ENCODE measurements at places on chromosomes 3 and 15.

- DNase-seq = no peak
These were observed 120.4 kb upstream of the MEF2A start for GRCh38 chr15:99445272-99445850.

DNA sequence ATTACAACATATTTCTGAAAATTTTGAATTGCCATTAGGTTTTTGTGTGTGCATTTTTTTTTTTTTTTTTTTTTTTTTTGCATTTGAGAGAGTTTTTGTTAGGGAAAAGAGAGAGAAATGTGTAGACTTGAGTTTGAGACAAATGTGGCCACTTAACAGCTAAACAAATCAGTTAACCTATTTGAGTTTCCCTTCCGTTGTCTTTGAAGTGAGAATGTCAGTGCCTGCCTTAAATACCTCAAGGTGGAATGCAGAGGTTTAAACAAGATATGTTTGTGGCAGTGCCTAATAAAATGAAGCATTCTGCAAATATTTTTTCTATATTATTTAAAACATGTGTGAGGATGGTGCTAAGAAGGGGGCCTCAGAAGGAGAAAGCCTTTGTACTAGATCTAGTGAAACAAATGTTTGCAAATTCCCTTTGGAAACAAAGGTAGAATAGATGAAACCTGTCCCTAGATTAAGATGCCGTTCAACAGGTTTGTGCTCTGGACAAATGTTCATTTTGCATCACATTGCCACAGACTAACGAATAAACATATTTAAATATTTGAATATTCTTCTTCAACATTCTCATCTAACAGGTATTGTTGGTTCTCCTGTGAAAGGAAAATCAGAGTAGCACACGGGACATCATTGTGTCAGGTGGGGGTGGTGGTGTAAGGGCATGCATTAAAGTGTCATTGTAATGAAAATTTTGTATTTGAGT, 80.7 kb downstream of the SATB1 start:
- no peak for DNase-seq

GRCh38 chr15:74517096-74517495, 23.9 kb upstream of the ARID3B start:
- DNase-seq = no peak

DNA sequence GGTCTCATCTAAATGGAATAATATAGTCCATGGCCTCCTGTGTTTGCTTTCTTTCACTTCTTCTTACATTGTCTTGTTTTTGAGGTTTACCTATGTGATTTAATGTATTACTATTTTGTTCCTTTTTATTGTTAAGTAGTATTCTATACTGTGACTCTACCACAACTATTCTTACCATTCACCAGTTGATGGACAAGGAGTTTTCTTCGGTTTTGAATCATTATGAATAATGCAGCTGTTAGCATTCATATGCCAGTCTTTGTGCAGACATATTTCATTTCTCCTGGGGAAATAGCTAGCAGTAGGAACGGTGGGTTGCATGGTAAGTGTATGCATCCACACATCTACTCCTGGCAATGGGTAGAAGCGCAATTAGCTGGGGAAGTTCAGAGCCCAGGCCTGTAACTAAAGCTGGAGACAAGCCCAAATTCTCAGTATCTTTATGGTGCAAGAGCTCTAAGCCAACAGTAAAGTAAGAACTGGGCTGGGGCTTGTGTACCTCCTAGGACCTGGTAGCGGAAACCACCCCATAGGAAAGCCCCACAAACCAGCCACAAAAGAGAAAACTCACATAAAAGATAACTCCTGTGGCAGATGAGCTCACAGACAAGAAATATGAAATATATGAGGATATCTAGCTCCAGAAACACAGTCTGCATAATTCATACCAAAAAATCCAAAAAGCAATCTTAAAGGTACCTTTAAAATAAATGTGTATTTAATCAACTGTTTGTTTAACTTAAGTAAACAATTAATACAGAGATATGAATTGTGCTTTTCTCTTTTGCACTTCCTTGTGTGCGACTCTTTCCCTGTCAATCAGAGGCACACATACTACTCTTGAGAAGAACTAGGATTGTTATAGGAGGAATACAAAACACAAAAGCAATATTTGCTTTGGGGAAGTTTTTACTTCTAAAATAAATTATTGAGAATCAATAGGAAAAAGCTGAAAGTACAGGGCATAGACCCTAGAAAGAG, 2.7 kb upstream of the CSTA start:
- DNase-seq = no peak

DNA sequence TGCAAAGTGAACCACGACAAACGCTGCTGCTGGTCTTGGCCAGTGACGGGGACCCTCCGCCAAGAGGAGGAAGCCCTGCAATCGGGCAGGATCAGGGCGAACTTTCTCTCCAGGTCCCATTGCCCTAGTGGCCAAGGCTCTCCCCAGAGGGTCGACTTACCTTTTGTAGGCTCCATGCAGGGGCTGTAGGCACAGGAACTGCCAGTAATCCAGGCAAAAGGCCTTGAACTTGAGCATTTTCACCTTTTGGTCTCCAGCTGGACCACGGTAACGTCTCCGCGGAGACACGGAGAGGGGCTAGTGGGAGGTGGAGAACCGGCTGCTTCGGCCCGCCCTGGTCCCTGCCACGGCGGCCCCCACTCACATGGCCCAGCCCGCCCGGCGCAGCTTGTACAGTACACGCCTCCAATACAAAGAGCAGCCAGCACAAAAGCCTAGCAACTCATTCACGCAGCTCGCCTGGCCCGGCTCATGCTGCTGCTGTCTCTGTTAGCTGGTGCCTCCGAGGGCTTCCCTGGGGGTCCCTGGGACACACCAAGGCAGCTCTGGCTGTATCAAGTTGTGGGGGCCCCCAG, 31.0 kb downstream of the IQSEC1 start:
- DNase-seq = no peak

DNA sequence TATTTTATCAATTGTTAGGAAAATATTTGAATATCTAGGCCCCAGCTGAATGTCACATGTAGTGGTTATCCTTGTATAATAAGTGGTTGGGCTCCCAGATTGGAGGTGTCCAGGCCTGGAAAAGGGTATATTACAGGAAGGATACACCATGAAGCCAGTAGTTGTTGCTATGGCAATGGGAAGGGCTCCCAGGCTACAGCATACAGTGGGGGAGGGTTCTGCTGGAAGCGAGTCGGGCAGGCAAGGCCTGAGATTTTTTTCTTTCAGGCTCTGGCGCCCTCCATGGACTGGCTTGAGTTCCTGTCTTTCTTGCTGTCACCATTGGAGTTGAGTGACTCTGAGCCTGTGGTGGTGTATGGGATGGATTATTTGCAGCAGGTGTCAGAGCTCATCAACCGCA, 8.9 kb downstream of the ECE2 start:
- peak; percentile 86 for DNase-seq

- DNase-seq = peak; percentile 16
These were observed 35.3 kb downstream of the ANXA2 start for GRCh38 chr15:60362321-60363086.

DNA sequence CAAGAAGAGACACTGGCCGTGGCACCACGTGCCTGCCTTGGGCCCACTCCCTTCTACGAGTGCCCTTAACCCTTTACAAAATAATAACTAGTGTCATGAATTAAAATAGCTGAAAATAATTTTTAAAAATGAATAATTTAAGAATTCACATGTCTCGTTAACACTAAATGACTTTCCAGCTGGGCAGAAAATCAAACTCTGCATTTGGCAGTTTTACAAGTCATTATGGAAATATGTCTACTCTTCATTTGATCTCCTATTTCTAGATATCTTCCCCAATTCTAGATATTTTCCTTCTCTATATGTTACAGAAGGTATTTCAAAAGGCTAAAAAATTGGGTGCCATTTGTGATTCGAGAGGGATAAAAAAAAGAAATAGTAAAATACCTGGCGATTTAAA, 100.2 kb downstream of the RORA start:
- no peak for DNase-seq

DNA sequence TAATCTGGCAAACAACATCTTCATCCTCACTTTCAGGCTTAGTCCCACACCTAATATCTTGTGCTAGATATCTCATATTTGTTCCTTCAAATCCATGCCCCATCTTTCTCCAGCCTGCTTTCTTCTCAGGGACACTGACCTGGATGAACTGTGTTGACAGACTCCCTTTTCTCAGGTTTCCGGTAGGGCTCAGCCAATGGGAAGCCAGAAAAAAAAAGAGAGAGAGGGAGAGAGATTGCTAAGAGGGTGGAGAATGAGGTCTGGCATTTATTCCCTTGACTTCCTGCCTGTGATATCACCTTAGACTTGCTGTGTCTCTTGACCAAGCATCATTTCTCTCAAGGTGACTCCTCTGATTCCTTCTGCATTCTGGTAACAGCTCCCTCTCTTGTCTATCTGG, 145.6 kb upstream of the ABI3BP start:
- DNase-seq = no peak

DNA sequence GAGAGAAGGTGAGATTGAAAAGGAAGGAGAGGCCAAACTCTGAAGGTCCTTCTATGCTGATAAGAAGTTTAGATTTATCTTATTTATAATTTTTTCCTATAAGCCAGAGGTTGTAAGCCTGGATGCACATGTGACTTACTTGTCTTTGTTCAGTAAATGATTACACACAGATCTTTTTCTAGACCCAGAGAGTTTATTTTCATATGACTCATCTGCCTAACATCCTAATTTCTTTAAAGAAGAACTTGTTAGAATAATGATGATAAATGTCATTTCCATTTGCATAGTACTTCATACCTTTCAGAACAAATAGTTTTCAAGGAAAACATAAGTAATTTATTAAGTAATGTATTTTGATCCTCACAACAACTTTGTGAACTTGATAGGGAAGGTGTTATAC, 434.8 kb upstream of the DPH6 start:
- no peak for DNase-seq

GRCh38 chr15:39040861-39041260, 476.2 kb upstream of the RASGRP1 start:
- DNase-seq = peak; percentile 0

Data from NCI-H1417 (cell line).